Neural crest cell (in vitro differentiated cells): ENCODE measurements at places on chromosomes 7 and 10.
A peak's percentile ranks its signal among the peaks of the same experiment; 100 is the strongest.

DNA sequence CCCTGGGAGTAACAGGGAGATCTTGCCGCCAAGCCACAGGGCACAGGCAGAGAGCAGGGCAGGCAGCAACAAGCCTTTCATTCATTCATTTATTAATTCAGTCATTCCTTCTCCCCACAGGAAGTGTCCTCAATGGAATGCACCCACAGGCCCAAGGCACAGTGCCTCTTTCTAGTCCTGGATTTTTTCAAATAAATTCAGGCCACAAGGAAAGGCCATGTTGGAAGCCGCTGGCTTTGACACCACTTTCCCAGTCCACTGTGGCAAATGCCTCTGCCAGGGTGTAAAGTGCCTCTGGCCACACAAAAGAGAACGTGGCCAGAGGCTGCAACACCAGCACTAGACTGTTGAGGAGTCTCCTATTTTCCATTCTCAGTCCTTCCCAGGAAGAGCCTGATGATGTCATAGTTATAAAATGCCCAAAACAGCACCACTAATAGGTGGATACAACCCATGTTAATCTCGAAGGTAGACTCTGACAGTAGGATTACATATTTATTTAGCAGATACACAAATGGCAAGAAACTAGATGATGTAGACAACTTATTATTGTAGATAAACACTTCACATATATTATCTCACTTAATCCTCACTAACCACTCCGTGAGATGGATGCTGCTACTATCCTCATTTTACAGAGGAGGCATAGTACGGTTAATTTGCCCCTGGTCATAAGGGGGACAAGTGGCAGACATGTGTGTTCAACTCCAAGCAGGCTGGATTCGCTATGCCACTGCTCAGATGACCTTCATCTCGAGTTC, 5.5 kb downstream of the JAZF1 start:
- no peak for DNase-seq

DNA sequence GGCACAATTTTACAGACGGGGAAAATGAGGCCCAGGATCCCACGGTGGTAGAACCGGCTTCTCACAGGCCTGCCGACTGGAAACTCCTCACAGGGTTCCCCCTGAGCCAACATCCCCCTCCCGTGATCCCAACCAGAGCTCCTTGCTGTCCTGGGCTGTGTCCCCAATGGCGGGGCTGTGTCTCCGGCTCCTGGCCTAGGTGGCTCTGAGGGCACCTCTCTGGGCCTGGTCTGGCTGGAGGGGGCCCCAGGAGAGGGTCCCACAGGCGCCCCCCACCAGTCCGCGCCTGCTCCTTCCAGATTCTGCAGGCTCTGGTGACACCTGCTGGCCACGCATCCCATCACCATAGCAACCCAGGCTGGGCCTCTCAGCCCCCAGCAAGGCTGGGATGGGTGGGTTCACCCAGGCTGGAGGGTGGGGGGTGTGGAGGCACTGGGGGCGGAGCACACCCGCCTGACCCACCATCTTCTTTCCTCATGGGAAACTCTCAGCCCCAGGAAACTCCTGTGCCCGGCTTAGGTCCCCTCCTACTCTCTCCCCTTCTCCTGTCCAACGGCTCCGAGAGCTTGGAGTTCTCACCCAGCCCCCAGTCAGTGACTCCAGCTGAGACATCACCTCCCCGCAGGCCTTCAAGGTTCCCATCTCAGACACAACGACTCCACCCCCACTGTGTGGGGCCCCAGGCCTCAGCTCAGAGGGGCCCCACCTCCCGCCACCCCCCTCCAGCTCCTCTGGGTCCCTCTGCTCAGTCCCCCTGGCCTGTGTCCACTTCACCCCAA, 27.1 kb upstream of the TNRC18 start:
- peak; percentile 52 for DNase-seq

DNA sequence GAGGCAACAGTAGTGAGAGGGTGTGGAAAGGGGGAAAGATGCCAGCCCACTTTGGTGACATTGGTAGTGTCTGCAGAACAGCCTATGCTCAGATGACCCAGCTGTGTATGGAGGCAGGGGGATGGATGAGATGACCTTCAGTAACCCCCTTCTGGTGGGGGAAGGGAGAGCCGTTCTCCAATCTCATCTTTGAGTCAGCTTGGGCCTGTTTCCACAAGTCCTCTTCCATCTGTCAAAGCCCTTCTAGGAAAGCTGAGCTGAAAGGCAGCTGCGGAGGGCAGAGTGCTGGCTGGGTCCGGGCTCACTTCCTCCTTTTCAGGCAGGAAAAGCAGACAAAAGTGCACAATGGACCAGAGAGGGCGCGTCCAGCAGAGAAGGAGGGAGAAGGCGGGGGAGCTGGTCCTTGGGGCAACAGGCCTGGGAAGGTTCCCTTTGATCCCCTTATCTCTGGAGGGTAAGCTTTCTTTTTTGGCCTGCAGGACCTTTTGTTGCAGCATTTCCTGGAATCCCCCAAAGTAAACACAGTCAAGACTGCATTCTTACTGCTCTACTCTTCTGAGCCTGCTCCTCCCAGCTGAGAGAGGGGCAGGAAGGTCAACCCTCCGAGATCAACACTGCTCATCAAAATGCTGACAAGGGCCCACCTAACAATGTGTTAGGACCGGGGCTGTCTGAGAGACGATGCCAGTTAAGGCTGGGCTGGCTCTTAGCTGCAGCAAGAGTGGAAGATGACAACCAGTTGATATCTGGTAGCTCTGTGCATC, 1.2 kb upstream of the LRMDA start:
- DNase-seq: peak; percentile 32

DNA sequence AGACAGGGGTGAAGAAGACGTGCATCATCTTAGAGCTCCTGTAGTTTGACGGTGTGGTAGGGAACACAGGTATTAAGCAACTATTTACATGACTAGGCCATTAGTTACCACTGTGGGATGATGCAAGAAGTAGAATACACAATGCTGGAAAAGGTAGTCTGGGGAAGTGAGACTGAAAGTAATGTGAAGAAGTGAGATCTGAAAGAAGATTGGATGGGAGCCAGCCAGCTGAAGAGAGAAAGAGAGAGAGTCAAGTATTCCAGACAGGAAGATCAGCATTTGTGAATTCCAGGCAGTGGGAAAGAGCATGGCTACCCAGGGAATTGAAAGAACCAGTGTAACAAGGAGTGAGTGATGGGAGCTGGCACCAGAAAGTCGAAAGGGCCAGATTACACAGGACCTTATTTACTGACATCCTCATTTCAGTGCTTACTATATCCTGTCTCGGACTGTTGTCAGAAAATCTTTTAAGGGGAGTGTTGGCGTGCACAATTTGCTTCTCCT, 4.0 kb upstream of the CFAP58 start:
- no peak for DNase-seq

GRCh38 chr10:7117806-7118674, 292.8 kb downstream of the SFMBT2 start:
- no peak for DNase-seq

DNA sequence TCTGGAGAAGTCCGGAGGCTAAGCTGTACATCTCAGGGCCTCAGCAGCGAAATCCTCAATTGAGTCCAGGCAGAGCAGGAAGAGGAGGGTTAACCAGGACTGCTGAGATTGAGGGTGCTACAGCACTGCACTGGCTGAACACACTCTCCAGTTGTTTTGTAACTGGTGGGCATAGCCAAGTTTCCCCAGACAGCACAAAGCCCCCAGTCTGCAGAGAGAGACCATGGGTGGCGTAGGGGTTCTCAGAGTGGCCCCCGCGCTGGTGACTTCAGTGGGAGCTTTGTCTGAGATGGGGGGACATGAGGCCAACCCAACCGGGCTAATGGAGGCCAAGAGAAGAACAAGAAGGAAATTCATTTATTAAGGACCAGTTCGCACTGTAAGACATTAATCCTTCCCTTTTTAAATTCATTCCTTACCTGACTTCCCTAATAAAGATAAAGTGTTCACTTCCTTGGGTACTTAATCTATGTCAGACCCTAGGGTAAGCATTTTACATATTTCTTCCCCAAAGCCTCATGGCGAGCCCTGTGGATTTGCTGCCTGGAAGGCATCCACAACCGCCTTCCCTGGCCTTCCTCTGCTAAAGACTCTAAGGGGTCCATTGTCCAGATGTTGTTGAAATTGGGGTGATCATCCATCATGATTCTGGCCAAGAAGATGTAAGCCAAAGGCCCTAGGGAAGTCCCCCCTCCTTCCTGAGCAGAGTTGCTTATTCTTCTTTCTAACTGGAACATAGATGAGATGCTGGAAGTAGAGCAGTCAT, 121.4 kb upstream of the CHST15 start:
- no peak for DNase-seq

DNA sequence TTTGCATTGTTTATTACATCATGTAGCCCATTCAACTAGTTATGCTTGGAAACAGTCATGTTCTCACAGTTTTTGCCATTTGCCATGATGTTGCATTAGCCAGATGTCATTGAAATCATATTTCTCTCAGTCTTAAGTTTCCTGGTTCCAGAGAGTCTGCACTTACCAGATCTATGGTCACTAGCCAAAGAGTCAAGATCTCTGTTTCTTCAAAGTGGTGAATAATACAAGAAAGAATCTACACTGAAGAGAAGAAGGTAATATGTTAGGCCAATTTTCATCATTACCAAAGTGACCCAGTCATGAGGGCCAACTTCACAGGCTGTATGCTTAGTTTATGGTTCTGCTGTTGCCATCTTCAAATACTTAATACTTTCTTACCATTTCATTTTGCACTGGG, 89.0 kb upstream of the PHYHIPL start:
- no peak for DNase-seq

GRCh38 chr10:128859738-128860386, 607.2 kb upstream of the MGMT start:
- peak; percentile 40 for DNase-seq

DNA sequence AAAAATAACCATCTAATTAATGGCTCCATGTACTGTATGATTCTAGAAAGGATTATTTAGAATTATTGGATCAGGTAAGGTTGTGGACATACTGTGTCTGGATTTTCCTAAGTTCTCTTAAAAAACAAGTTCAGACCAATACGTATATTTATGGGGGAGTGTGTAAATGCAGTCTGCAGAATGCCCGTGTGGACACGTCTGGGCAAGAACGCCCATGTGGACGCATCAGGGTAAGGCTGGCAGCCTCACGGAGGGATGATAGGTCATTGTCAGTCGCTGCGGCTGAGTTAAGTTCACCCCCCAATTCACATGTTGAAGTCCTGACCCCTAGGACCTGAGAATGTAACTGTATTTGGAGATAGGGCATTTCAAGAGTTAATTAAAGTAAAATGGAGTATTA, 160.0 kb upstream of the SHH start:
- DNase-seq: no peak

- no peak for DNase-seq
These were observed 45.1 kb downstream of the AMZ1 start for GRCh38 chr7:2732959-2733584.

GRCh38 chr10:91319336-91319735, 90.8 kb upstream of the HECTD2 start:
- no peak for DNase-seq

DNA sequence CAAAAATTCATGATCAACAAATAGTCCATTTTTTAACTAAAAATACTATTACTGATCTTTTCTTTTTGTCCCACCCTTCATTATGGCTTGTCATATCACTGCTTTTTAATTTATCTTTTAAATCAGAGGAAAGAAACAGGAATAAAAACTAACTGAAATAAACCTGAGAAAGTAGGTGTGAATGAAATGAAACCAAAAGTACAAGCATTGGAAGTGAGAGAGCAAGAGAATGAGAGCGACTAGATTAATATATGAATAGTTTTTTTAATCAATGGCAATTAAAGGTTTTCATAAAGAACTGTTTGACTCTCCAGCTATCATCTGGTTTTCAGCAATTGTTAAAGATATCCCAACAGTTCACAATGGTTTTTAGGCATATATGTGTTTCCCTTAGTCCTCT, 137.8 kb downstream of the SPAG6 start:
- DNase-seq: no peak

- DNase-seq: no peak
These were observed 40.3 kb downstream of the ZNF22 start for GRCh38 chr10:45040921-45041542.

GRCh38 chr10:133135116-133135465, 24.9 kb upstream of the KNDC1 start:
- DNase-seq: no peak

- no peak for DNase-seq
These were observed 570.2 kb downstream of the PTPRN2 start for GRCh38 chr7:158017111-158018097.

GRCh38 chr10:21750424-21750823, 216.4 kb downstream of the MLLT10 start:
- DNase-seq: no peak

DNA sequence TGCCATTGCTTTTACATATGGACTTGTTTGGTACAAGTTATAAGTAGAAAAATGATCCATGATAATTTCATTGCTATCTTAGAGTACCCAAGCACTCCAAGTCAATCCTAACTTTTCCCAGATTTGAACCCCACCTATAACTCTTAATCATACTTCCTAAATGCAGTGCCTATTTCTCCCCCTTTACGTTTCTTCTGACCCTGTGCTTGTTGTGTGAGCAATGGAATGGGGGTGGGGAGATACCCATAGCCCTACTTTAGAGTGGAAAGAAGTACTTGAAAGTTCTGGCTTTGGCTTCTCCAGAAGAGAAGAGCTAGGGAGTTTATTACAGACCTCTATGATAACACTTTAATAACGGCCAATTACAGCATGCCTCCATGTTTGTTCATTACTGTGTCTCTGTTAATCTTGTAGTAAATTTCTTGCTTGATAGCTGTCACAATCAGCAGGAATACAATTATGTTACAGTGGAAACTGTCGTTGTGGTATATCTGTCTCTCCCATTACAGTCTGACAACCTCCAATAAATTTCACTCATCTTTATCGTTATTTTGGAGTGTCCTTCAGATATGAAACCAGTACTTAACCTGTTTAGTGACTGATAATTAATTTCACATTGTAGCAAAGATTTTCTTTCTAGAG, 34.0 kb downstream of the CNPY1 start:
- DNase-seq: no peak

GRCh38 chr7:148793590-148793989, 90.5 kb downstream of the EZH2 start:
- no peak for DNase-seq

DNA sequence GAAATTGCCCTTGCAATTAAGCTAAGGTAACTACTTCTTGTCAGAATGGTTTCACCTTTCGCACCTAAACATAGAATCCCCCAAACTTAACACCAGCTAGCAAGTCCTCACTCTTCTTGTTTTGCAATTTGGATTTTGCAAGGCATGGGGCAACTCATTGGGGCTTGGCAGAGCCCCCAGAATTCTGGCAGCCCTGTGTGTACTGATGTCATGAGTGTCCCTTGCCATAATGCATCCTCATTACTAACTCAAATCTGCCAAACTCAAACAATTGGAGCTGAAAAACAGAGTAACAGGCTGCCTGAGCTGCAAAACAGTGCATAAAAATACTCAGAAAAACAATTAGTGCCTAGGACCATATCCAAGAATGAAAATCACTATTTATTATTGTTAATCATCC, 7.9 kb upstream of the XPNPEP1 start:
- no peak for DNase-seq
